Activated naive CD8-positive, alpha-beta T cell treated with anti-CD3 and anti-CD28 coated beads, Interleukin-2, amount 50 U/mL, for 24 hours (primary cell): ENCODE measurements at places on chromosomes 5 and 9.

DNA sequence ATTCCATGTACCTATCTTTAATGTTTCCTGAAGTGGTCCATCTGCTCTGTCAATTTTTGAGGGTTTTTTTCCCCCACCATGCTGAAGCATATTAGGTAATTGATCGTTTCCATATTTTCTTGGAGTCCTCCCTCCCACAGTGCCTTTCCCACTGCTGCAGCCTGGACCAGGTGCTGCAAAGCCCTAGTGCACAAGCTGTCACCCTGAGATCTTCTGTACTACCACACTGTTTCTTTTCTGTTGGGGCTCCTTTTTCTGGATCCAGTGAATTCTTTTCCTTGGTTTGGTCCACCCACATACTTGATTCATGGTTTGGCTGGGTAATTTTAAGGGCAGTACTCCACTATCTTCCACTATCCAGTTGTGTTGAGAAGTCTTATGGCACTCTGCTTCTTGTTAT, 30.9 kb upstream of the FAM169A start:
- H3K4me3 ChIP-seq: no peak overlapping the region
- no peaks in the 10 kb centered on the region for H3K4me1 ChIP-seq
- peaks cover 2% of the 10 kb centered on the region for H3K27me3 ChIP-seq
- no peaks in the 10 kb centered on the region for H3K36me3 ChIP-seq
- DNase-seq: no peak
- H3K27ac ChIP-seq: no peak overlapping the region

DNA sequence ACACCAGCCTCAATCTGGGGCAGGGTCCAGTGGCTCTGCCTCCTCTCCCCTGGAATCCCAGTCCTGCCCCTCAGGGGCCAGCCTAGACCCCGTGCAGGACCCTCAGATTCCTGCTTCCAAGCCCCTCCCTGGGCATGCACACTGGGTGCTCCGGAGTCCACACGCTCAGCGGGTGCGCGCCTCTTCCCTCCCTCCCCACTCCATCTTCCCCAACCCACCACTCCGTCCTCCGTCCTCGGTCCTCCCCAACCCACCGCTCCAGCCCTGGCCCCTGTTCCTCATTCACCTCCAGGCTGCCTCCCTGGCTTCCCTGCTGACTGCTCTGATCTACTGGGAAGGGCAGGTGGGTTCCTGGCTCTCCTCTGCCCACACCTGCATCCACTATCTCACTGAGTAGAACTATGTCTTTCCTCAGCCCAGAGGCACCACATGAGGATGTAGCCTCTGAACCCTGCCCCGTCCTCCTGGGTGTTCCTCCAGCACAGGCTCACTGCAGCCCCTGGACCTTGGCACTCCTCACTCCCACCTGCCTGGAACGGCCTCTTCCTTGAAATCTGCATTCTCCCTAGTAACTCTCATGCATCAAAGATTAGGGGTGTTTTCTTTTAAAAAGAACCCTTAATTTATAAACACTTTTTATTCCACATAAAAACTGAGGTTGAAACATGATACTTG, 92.8 kb downstream of the CAMSAP1 start:
- peaks cover 6% of the 10 kb centered on the region for H3K4me1 ChIP-seq
- no peaks in the 10 kb centered on the region for H3K27me3 ChIP-seq
- no peak overlapping the region for H3K27ac ChIP-seq
- no peak overlapping the region for H3K4me3 ChIP-seq

DNA sequence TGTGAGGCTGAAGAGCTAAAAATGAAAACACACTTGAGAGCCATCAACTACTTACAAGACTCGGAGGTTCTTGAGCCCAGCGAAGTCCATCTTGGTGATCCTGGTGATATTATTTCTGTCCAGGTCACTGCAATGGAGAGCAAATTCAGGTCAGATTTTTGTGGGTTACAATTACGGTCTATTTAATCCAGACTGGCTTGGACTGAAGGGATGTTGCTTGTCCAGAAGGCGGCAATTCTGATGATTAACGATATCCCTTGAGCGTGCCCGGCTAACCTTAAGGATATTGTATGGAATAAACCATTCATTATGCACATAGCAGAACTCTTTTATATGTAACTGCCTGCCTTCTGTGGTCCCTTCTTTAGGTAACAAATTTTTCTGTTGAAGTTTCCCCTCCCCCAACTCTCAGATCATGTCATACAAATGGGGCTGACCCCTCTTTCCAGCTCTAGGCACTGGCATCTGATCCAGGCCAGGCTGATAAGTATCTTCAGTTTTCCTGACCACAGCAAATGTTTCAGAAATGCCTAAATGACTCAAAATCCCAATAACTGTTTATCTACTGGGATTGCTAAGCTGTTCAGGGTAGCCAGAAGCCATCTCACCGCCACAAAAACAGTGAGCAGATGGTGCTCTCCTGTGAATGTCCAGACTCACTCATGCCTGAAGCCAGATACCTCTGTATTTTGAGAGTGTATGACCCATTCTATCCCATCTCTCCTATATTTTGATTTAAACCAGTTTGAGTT, 49.4 kb downstream of the SLIT3 start:
- H3K4me1 ChIP-seq: no peaks in the 10 kb centered on the region
- H3K4me3 ChIP-seq: no peak overlapping the region
- no peak overlapping the region for H3K27ac ChIP-seq
- no peaks in the 10 kb centered on the region for H3K36me3 ChIP-seq

GRCh38 chr5:74673011-74673790, 11.8 kb upstream of the HEXB start:
- no peak overlapping the region for H3K4me3 ChIP-seq
- no peak overlapping the region for H3K27ac ChIP-seq
- no peaks in the 10 kb centered on the region for H3K4me1 ChIP-seq
- H3K36me3 ChIP-seq: no peaks in the 10 kb centered on the region

DNA sequence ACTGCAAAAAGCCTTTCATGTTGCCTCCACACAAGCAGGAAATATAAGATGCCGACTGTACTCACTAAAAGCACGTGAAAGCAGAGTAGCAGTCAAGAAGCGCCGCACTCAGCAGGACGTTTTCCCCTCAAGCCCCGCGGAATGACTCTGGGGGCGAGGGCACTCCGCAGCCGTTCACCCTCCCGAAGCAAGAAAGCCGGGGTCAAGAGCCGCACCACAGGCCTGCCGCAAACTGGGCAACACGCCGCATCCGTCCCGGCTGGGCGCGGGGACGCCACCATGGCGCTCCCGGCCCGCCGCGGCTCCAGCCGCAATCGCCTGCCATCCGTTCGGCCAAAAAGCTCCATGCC, 364 bp downstream of the RPS6 start:
- H3K4me1 ChIP-seq: peaks cover 40% of the 10 kb centered on the region
- no peaks in the 10 kb centered on the region for H3K27me3 ChIP-seq
- DNase-seq: no peak
- H3K36me3 ChIP-seq: peaks cover 57% of the 10 kb centered on the region

DNA sequence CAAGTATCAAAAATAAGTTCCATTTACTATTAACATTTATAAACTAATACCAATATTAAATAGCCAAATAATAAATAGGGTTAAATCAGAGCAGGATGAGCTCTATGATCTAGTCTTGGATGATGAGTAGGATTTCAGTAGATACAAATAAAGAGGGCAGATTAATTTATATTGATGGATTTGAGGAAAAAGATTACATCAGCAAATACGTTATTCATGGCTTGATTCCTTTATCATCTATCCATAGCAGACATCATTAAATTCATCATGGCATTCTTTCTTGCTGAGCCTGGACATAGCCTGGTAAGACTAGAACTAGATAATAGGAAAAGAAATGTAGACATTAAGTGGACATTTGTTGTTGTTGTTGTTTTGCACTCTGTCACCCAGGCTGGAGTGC, 13.4 kb upstream of the MSMP start:
- H3K4me3 ChIP-seq: no peak overlapping the region
- DNase-seq: no peak

DNA sequence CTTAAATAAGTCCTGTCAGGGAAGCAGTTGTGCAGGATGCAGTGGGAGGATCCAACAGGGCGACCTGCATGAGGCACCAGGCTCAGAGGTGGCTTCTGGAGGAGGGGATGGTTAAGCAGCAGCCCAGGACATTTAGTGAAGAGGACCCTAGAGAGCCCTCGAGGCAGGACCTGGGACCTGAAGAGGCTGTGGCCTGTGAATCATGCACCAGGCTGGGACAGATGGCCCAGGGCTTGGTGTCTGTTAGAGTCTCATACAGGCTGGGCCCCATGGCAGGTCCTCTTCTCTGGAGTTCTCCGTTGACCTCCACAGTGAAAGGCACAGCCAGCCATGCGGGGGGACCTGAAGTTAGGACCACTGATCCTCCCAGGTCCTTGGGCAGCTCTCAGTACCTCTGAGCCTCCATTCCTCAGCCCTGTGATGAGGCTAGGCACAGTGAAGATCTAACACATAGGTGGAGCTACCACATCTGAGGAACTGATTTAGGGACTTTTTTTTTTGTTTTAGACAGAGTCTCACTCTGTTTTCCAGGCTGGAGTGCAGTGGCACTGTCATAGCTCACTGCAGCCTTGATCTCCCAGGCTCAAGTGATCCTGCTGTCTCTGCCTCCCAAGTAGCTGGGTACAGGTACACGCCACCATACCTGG, 60.8 kb upstream of the GARNL3 start:
- H3K4me3 ChIP-seq: no peak overlapping the region
- H3K27me3 ChIP-seq: peaks cover 1% of the 10 kb centered on the region
- H3K4me1 ChIP-seq: no peaks in the 10 kb centered on the region
- no peak overlapping the region for H3K27ac ChIP-seq

- H3K4me1 ChIP-seq: no peaks in the 10 kb centered on the region
- no peak overlapping the region for H3K4me3 ChIP-seq
- peaks cover 23% of the 10 kb centered on the region for H3K27me3 ChIP-seq
Observed at GRCh38 chr5:6819521-6819920, 106.3 kb downstream of the TENT4A start.

DNA sequence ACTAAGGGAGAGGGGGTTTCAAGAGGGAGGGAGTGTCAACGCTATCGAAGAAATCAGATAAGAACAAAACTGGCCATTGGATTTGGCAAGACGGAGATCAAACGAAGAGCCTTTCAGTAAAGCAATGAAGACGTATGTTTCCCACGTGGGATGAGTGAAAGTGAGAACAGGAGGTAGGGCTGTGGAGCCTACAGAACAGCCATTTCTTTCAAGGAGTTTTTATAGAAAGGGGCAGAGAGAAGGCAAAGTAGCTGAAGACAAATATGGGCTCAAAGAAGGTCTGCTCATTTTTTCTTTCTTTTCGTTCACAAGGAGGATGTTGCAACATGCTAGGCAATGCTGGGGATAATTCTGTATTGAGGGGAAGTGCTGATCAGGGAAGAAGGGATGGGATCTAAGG, 98.3 kb downstream of the SUSD1 start:
- H3K27me3 ChIP-seq: no peaks in the 10 kb centered on the region
- H3K27ac ChIP-seq: no peak overlapping the region
- H3K4me3 ChIP-seq: peak overlapping the region; percentile 10
- no peak for DNase-seq
- peaks cover 8% of the 10 kb centered on the region for H3K36me3 ChIP-seq
- peaks cover 33% of the 10 kb centered on the region for H3K4me1 ChIP-seq

GRCh38 chr9:127844821-127845359, 9.6 kb downstream of the ENG start:
- no peak overlapping the region for H3K27ac ChIP-seq
- no peak overlapping the region for H3K4me3 ChIP-seq
- no peaks in the 10 kb centered on the region for H3K4me1 ChIP-seq
- no peaks in the 10 kb centered on the region for H3K27me3 ChIP-seq

- H3K27me3 ChIP-seq: no peaks in the 10 kb centered on the region
- no peaks in the 10 kb centered on the region for H3K4me1 ChIP-seq
- no peak overlapping the region for H3K27ac ChIP-seq
- H3K36me3 ChIP-seq: no peaks in the 10 kb centered on the region
- H3K4me3 ChIP-seq: no peak overlapping the region
- no peak for DNase-seq
Observed at GRCh38 chr5:56550227-56550626, 265.1 kb upstream of the MAP3K1 start.

GRCh38 chr5:138828556-138828955, 46.6 kb downstream of the LRRTM2 start:
- H3K4me3 ChIP-seq: no peak overlapping the region
- H3K36me3 ChIP-seq: peaks cover 40% of the 10 kb centered on the region
- H3K27ac ChIP-seq: no peak overlapping the region
- H3K27me3 ChIP-seq: peaks cover 7% of the 10 kb centered on the region

- H3K36me3 ChIP-seq: no peaks in the 10 kb centered on the region
- H3K4me3 ChIP-seq: no peak overlapping the region
- H3K27ac ChIP-seq: no peak overlapping the region
- H3K27me3 ChIP-seq: peaks cover 25% of the 10 kb centered on the region
- no peak for DNase-seq
Observed at GRCh38 chr9:111605041-111605559, 5.7 kb upstream of the PTGR1 start.

DNA sequence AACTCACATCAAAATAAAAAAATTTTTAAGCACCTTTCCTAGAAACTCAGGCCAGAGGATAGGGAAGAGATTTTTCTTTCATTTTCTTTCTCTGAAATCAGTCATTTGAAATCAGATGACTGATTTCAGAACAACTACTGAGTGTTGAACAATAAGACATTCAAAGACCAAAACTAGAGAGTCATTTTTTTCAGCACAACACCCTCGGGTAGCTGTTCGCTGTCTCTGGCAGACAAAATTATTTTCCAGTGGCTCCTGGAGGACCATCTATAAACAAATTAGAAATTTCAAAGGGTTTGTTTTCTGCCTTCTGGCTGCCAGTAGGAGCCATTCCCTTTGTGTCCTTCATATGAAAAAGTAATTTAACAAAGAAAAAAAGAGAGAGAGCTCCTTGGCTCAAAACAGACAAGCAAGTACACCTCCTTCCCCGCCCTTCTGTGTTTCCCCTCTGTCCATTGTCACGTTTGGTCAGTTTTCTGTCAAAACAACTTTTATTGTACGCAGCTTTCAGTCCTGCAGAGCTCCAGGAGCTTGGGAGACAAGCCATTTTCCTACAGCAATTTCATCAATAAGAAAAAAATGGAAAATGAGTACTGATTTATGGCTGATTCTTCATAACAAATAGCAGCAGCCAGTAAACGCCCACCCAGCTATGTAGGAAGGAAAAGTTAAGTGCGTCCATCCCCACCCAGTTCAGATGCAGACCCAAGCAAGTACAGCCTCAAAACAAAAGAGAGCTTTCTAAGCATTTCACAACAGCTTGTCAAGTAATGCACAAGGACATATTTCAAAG, 405.2 kb downstream of the ZNF608 start:
- DNase-seq: no peak
- no peak overlapping the region for H3K4me3 ChIP-seq
- no peaks in the 10 kb centered on the region for H3K36me3 ChIP-seq

DNA sequence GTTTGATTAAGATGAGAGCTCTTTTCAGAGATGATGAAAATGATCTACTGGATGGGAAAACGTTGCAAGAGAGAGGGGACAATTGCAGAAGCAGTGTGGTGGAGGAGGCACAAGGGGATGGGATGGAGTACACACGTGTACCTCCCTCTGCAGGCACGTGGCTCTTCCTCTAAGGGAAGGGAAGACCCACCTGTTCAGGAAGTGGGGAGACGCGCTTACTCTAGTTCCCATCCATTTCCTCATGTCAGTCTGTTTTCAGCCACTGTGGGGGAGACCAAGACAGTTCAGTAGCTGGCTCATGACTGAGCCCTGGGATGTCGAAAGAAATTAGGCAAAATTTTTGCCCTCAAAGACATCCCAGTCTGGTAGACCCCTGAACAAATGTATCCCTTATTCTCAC, 619.2 kb upstream of the CLINT1 start:
- no peak overlapping the region for H3K4me3 ChIP-seq
- H3K4me1 ChIP-seq: peaks cover 4% of the 10 kb centered on the region
- no peaks in the 10 kb centered on the region for H3K27me3 ChIP-seq
- no peak overlapping the region for H3K27ac ChIP-seq
- no peak for DNase-seq

GRCh38 chr5:122400938-122401337, 88.9 kb downstream of the SNCAIP start:
- H3K4me1 ChIP-seq: no peaks in the 10 kb centered on the region
- peaks cover 2% of the 10 kb centered on the region for H3K27me3 ChIP-seq
- H3K4me3 ChIP-seq: no peak overlapping the region
- H3K27ac ChIP-seq: no peak overlapping the region

GRCh38 chr5:93101661-93102060, 479.4 kb downstream of the NR2F1-AS1 start:
- no peaks in the 10 kb centered on the region for H3K4me1 ChIP-seq
- no peak overlapping the region for H3K4me3 ChIP-seq
- H3K27me3 ChIP-seq: no peaks in the 10 kb centered on the region
- H3K27ac ChIP-seq: no peak overlapping the region
